T follicular helper cell (primary cell): ENCODE measurements at places on chromosomes 4 and X.

- DNase-seq: no peak
Measured at GRCh38 chr4:168269896-168270295, 48.7 kb downstream of the DDX60 start.

DNA sequence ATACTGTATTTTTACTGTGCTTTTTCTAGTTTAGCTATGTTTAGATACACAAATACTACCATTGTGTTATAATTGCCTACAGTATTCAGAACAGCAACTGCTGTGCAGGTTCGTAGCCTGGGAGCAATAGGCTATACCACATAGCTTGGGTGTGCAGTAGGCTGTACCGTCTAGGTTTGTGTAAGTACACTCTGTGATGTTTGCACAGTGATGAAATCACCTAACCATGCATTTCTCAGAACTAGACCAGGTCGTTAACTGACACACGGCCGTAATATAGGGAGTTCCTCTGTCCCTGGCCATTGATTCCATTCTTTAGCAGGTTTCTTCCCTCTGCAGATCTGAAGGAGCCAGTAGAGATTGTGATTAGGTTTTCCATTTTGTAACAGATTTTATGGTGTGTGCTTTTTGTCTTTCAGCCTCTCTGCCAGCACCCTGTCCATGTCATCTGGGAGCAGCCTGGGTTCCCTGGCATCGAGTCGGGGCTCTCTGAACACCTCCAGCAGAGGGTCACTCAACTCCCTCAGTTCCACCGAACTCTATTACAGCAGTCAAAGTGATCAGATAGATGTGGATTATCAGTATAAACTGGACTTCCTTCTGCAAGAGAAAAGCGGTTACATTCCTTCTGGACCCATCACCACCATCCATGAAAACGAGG lies 59.5 kb downstream of the CLDN22 start:
- no peak for DNase-seq

DNA sequence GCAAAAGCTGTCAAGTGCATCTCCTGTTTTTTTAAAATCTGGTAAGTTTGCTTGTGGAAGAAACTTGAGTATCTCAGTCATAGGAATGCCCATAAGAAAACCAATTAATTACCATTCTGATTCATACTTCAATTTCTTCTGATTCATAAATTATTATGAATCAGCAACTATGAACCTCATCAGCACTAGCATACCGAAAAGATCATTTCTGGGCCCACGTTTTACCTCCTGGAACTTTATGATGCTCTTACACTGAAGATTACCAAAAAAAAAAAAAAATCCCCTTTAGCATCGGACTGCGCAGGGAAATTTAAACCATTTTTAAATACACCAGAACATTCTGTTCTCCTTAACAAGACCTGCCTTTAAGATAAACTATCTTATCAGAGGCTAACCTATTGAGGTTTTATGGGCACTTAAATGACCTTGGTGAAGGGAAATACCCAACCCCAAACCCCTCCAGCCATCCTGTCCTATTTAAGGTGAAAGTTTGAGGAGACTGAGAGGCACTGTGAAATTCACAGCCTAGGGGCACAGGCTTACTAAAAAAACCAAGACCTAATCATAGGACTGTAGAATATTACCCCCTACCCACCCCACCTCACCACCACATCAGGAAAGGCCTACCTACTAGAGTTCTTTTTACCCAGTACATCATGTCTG lies 38.2 kb upstream of the ABCG2 start:
- no peak for DNase-seq

- no peak for DNase-seq
Measured at GRCh38 chr4:185817403-185817818, 5.4 kb upstream of the SORBS2 start.

DNA sequence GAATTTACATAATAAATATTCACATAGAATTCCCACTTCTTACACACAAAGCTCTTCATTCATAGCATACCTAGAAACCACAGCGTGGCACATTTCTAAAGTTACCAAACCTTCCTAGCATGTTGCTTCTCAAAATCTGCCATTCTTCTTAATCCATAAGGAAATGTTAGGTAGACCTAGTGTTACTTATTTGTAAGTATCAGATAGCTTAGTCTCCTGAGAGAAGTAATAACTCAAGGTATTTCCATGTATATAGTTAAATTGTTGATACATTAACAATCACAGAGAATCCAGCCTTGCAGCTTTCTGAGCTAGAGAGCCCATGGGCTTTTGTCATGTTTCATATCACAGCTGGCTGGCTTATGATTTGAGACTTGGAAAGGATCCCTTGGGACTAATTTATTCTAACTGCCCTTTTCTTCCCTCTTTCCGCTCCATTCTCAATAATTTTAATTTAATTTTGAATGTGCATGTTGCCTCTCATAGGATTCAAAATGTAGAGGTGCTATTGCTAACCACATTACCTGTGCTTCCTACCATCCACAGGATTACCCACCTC lies 17.6 kb downstream of the SH3RF1 start:
- DNase-seq: no peak

GRCh38 chr4:48254381-48255071 lies 15.1 kb downstream of the TEC start:
- DNase-seq: no peak

- no peak for DNase-seq
Measured at GRCh38 chr4:98930311-98930865, 1.5 kb upstream of the EIF4E start.

- DNase-seq: no peak
Measured at GRCh38 chr4:102614801-102615200, 113.6 kb downstream of the NFKB1 start.

- DNase-seq: no peak
Measured at GRCh38 chr4:109294468-109295020, 7.9 kb downstream of the COL25A1 start.

DNA sequence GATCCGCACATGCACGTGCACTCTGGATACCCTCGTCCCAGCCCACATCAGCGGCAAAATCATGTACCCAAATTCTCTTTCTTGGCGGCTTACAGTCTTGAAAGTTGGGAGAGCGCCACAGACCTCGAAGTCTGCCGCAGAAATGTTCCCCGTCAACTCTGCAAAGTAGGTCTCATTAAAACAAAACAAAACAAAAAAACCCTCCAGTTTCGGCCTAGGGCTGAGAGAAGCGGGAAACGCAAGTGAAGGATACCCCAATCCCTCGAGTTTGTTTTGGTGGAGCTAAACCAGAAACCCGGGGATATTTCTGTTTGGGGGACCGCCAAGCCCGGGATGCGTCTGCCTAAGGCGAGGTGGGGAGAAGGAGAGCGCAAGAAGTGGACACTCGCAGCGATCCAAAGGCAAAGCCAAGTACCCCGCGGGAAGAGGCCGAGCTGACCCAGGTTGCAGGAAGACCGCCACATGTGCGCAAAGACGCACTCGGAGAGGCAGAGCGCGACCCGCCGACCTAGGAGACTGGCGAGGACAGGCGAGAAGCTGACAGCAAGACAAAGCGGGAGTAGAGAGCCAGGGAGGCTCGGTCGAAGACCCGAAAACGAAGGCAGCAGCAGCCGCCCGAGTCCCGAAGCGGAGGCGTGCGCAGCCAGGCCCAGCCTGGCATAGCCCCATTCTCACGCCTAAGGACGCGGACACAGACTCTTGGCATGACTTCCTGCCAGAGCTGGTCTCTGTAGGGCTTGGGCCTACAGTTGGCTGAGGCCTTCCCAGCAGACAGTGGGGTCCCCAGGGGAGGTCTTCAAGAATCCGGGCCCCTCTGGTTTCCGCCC lies 49.6 kb upstream of the BCOR start:
- no peak for DNase-seq

- DNase-seq: no peak
Measured at GRCh38 chrX:119622356-119623232, 16.4 kb upstream of the NKRF start.

DNA sequence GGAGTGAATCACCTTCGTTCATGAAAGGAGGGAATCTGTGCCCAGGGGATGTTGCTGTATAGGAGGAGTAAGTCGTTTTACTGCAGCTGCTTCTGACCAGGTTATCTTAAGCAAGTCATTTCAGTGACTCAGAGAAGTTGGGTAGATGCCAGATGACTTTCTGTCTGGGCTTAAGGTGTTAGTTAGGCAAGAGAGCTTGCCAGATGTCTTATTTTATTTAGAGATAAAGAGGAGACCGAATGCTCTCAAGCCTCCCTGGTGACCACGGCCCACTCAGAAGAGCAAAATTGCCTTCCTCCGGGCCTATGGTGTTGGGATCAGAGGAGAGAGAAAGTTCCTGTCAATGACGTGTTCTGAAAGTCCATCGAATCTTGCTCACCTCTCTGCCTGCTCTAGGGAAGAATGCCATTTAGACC lies 16.3 kb upstream of the ZNF827 start:
- DNase-seq: no peak

- no peak for DNase-seq
Measured at GRCh38 chr4:32334759-32335158, 1614.6 kb downstream of the PCDH7 start.

GRCh38 chr4:1021386-1022050 lies 10.1 kb downstream of the FGFRL1 start:
- no peak for DNase-seq

DNA sequence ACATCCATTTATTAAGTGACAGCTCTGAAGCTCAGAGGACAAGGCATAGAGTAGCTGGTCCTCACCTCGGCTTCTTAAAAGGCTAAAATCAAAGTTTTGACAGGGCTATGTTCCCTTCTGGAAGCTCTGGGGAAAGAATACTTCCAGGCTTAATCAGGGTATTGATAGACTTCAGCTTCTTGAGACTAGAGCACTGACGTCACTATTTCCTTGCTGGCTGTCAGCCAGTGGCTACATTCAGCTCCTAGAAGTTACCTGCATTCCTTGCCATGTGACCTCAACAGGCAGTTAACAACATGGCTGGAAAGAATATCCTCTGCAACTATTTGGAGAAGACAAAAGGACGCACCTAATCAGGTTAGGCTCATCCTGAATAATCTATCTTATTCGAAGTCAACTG lies 1144.8 kb downstream of the ADGRL3 start:
- no peak for DNase-seq

DNA sequence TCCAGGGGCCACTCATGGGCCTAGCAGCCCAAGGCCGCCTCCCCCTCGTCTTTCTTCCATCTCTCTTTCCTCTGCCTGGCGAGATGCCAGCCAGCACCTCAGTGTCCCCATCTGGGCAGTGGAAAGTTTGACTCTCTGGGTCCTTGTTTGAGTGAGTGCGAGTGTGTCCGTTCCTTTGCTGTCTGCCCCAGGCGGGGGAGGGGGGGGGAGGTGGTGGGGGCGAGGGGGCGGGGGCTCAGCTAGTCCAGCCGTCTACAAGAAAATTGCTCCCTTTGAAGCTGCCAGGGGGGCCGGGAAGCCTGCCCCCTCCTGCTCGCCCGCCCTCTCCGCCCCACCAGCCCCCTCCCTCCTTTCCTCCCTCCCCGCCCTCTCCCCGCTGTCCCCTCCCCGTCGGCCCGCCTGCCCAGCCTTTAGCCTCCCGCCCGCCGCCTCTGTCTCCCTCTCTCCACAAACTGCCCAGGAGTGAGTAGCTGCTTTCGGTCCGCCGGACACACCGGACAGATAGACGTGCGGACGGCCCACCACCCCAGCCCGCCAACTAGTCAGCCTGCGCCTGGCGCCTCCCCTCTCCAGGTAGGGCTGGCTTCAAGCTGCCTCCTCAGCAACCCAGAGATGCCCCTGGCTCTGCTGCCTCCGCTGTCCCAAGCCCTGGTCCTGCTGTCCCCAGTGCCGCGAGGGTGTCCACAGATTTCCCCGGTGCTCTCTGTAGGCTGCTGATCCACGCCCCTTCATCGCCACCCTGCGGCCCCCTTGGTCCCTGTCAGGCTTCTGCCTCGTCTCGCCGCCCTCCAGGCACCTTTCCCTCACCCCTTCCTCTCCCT lies at the start of gene BGN:
Gene BGN, plus strand, starts transcription at position 440 of the 821 bp plus-strand sequence. CDS start 9,652 bp downstream, outside the sequence.
- no peak for DNase-seq

- DNase-seq: no peak
Measured at GRCh38 chr4:111689731-111690130, 455.5 kb upstream of the FAM241A start.

DNA sequence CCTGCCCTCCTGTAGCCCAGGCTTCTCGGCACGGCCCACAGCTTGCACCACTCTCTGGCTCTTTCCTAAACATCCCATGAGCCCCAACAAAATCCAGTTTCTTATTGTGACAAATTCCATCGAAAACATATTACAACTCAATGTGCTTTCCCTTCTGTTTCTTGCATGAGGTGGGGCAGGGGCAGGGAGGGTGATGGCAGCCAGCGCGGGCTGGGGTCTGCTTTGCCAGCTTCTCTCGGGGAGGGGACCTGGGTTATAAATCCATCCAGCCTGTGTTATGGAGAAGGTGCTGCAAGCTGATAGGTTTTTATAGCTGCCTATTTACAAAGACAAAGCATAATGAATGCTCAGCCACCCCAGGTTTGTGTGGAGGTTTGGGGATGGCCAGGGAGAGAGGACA lies 21.1 kb downstream of the PPP2R2C start:
- no peak for DNase-seq

- DNase-seq: no peak
Measured at GRCh38 chr4:147844781-147845180, 112.9 kb downstream of the ARHGAP10 start.

- DNase-seq: no peak
Measured at GRCh38 chr4:3520796-3521600, 11.2 kb downstream of the LRPAP1 start.

DNA sequence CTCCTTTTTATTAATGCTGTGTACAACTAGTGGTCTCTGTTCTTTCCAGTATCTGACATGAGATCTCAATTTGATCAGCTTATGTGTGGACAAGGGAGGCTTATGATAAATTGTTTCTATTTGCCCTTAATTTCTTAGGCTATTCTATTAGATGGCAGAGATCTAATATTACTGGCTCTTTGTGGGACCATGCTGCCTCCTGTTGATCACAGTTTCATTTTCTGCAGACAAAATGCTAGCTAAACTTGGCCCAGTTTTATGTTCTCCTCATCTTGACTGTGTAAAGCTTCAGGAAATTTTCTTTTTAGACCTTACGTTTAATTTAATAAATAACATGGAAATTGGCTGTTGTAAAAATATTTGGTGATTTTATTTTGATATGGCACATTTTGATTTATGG lies 627.1 kb upstream of the AADAT start:
- DNase-seq: no peak

- no peak for DNase-seq
Measured at GRCh38 chrX:128929271-128930057, 593.8 kb downstream of the SMARCA1 start.

DNA sequence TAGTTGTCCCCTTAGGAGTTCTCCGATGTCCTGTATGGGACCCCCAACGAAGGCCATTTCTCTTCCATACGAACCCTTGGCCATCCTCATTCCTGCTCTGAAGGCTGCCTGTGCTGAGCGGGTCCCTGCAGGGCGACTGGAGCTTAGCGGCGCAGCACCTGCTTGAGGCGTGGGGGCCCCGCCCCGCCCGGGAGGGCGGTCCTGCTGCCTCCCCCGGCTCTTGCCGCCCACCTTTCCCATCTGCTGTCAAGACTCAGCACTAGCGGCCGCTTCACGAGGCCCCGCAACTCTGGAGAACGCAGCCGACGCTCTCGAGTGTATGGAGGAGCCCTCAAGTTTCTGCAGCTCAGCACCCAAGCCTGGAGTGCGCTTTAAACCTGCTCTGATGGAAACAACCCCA lies 197.7 kb downstream of the TRIML1 start:
- DNase-seq: no peak

- DNase-seq: no peak
Measured at GRCh38 chrX:118116713-118117550, at the start of gene KLHL13. TSS of gene KLHL13 (minus strand) at chrX:118116810. CDS start at chrX:118028473, 88,337 bp downstream.

GRCh38 chrX:51395480-51395809 lies 62.8 kb downstream of the NUDT10 start:
- DNase-seq: no peak
